ENCODE measurements at places on chromosomes 12 and 14.
A peak's percentile ranks its signal among the peaks of the same experiment; 100 is the strongest.

GRCh38 chr12:115752913-115753726 is 524.4 kb downstream of the MED13L start:
- no peak for DNase-seq

GRCh38 chr12:44465139-44465538 is 411.0 kb downstream of the NELL2 start:
- DNase-seq: no peak

- DNase-seq: no peak
These were observed 40.5 kb upstream of the OXA1L start for GRCh38 chr14:22726012-22726411.

GRCh38 chr12:116537101-116537904 is 21.9 kb upstream of the MAP1LC3B2 start:
- DNase-seq: no peak

- no peak for DNase-seq
These were observed 1.0 kb downstream of the KLHL33 start for GRCh38 chr14:20434701-20435581.

DNA sequence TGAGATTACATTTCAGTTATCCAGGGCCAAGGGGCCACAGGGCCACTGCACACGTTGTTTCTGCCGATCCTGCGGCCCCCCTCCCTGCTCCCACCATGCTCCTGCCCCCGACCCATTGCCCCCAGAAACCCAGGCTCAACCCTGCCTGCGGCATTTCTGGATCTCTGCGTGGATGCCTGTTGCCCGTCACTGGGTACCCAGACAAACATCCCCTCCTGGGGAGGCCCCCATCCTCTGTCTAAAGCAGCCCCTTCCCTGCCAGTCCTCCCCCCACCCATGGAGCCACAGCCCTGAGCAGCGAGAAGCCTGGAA is 326.4 kb upstream of the SFSWAP start:
- DNase-seq: no peak

- DNase-seq: no peak
These were observed 4.3 kb downstream of the COQ10A start for GRCh38 chr12:56271031-56271430.

- no peak for DNase-seq
These were observed 5.4 kb upstream of the KIF26A start for GRCh38 chr14:104132981-104133380.

DNA sequence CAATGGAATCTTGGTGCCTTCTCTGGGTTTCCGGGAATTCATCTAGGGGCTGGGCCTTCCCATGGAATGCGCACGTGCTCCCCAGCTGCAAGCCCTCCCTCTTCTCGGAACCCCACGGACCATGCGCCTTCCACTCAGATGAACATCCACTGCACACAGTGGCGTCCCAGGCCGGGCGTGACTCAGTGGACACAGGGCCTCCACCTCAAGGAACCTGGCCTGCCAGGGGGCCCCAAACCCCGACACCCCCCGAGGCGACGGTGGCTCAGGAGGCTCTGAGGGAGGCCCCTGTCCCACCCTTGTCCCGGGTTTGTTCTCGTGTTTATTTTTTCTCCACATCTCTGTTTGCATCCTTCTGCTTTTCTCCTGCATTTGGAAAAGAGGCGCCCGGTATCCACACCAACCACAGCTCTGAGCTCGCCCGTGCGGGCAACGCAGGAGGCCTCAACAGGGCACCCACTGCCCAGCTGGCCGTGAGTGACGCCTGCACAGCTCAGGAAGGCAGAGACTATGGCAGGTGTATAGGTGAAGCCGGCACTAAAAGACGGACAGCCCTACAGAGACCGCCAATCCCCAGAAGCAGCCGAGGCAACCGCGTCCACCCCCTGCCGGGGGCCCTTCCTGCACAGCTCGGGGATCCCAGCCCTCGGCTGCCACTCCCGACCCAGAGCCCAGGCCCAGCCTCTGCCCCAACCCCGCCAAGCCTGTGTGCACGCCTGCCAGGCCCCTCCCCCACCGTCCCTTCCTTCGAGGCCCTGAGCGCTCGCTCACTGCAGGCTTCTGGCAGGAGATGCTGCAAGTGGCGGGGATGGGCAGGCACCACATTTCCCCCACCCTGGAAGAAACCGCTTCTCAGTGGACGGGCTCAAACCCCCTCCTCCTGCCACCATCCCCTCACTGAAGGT is 23.8 kb upstream of the GALNT9 start:
- no peak for DNase-seq

GRCh38 chr14:74549588-74549987 is 56.0 kb downstream of the ISCA2 start:
- DNase-seq: no peak

GRCh38 chr12:2959505-2960389 is 550 bp downstream of the TEAD4 start:
- peak; percentile 42 for DNase-seq

DNA sequence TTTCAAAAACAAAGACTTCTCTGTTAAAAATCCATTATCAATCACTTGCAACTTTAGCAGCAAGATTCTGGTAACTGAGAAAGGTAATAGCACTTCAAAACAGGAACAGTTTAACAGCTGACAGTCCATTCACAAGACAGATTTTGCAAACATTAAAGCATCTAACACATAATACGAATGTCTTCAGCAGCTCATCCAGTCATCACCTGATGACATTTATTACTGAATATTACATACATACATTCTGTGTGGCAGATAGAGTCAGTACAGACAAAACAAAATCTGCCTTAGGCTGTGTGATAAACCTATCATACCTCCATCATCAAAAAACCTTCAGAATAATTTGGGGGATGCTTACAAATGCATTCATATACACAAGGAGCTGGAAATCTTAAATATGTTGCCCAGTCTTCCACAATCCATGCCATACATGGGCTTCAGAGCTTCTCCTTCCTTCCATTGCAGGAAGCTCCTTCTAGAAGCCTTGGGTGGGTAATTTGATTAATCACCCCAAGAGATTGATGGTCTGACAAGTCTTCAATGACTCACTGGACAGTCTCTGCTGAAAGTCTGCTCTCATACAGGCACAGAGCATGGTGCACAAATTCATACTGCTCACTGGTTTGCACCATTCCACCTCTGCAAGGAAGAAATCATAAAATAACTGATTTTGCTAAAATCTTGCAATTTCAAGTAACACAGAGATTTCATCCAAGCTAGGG is 1.6 kb upstream of the PTPRB start:
- DNase-seq: no peak

DNA sequence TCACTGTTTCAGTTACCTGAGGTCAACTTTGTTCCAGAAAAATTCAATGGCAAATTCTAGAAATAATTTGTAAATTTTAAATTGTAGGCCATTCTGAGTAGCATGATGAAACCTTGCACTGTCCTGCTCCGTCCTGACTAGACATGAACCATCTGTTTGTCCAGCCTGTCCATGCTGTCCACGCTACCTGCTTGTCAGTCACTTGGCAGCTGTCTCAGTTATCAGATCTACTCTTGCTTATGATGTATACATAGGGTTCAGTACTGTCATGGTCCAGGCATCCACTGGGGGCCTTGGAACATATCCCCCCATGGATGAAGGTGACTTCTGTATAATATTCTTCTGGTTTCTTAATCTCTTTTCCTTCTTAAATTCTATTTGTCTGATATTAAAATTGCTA is 14.1 kb upstream of the EVL start:
- no peak for DNase-seq

DNA sequence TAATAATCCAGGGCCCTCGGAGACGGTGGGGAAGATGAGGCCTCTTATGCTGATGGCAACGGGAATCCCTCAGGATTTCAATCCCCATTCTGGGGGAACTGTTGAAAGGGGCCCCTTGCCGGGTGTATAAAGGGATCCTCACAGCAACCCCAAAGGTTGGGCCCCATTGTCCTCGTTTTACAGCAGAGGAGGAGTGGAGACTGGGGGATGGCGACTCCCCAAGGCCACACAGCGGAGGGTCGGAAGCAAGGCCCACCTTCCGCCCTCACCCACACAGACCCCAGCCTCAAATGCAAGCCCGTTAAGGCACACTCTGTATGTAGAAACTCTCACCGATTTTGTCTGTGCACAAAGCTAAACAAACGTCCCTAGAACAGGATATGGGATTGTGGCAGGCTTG is 327.9 kb upstream of the DIO3 start:
- DNase-seq: no peak

- peak; percentile 54 for DNase-seq
These were observed 258.4 kb upstream of the SFSWAP start for GRCh38 chr12:131452444-131452860.

- DNase-seq: no peak
These were observed 857.8 kb downstream of the C12orf50 start for GRCh38 chr12:87171356-87171755.

- no peak for DNase-seq
These were observed 1089.7 kb downstream of the TRHDE start for GRCh38 chr12:73361864-73362230.

DNA sequence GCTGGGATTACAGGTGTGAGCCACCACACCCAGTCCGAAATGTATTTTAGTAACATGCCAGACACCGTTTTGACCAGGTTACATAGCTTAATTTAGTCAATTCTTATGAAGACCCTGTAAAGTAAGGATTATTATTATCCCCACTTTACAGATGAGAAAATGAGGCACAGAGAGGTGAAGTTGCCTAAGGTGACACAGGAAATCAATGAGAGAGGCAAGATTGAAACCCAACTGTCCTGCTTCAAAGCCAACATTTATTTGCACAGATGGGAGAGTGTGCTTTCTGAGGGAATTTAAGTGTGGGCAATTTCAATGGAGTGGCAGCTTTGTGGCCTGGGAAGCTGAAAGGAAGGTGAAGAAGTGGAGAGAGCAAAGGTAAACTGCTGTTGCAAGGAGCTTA is 19.1 kb upstream of the EPS8 start:
- DNase-seq: no peak

DNA sequence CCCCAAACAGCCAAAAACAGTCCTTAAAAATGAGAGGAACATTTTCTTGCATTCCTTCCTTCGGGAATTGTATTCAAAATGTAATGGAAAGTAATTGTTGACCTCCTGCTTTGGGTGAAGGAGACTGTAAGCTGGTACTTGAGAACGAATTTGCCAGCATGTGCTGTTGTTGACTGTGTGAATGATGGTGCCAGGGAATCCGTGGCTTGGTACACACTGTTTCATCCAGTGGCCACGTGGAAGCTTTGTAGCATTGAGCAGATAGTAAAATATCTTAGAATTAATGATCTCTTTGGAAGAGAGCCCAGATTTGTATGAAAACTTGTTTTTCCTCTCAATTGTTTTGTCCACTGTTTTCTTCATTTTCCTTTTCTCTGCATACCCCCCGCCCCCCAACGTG is 1.7 kb downstream of the ASCL4 start:
- DNase-seq: no peak

DNA sequence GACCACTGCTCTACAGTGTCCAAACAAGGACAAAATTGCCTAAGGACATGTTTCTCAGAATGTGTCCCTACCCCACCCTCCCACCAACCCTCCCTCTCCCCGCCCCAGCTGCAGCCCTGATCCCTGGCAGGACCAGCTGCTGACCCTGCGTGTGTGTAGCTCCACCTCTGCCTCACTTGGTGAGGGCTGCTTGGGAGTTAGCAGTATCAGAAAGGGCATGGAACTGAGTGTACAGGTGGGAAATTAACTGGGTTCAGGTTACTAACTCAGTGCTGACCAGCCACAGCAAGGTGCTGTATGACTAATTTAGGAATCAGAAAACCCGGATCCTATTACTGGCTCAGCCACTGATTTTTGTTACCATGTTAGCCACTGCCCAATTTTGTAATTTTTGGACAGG is 11.3 kb upstream of the PLEKHD1 start:
- DNase-seq: no peak

GRCh38 chr12:106025129-106025528 is 113.6 kb downstream of the NUAK1 start:
- DNase-seq: no peak

DNA sequence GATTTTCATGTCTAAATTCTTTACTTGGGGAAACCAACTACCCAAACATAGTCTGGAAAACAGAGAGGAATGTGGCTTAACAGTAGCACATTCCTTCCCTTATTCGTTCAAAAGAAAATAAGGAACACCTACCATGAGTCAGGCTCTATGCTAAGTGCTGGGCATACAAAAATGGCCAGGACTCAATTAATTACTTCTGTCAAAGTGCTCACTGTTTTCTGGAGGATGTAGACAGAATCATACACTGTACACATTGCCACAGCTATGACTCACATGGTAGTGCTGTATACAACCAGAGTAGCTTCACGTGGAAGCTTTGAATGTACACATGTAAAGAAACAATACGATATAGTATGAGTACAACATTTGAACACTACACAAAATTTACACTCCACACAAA is 50.1 kb downstream of the SLC25A21 start:
- DNase-seq: no peak

DNA sequence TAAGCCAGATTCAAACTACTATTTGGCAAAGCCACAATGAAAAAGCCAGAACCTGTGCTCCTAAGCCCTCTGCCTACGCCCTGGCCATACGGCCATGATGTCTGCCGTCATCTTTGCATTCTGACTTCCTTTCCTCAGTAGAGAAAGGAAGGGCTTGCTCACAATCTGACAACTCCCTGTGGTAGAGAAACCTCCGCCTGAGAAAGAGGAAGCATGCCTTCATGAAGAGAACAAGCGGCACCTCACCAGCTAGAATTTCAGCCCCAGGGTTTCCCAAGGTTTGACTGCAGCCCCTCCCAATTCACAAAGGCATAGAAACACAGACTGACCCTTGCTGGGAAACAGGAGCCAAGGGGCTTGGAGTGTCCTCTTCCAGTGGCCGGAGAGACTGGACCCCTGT is 25.7 kb downstream of the TEP1 start:
- DNase-seq: no peak

DNA sequence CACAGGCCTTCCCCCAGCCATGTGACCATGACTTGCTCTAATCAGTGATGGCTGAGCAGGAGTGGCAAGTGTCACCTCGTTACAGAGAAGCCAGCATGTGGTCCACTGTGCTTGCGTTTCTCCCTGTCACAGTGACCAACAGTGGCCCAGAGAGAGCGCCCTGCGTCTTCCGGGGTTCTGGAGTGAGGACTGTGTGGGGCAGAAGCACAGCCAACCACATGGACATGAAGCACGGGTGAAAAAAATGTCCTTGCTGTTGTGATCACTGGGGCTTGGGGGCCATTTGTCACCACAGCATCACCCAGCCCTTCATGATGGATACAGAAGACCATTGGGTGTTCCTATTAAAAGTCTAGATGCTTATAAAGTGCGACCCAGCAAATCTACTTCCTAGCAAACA is 174.6 kb upstream of the C14orf180 start:
- no peak for DNase-seq

DNA sequence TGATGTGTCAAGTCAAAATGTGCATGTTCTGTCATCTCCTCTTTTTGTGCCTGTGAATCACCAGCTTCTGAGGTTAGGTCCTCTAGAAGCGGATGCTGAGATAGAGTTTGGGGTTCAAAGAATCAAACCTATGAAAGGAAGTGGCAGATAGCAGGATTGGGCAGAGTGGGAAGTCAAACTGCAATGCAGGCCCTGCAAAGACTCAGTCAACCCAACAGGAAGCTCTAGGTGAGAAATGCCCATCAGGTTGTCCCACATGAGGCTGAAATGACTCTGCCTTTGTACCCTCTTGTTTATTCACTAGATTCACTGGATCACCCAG is 4.5 kb upstream of the MIA2 start:
- DNase-seq: peak; percentile 69

- no peak for DNase-seq
These were observed 9.3 kb upstream of the C12orf43 start for GRCh38 chr12:121025442-121026226.
